Anterior cingulate cortex (tissue), 58 donors: ENCODE measurements at places on chromosomes 7 and 10.

DNA sequence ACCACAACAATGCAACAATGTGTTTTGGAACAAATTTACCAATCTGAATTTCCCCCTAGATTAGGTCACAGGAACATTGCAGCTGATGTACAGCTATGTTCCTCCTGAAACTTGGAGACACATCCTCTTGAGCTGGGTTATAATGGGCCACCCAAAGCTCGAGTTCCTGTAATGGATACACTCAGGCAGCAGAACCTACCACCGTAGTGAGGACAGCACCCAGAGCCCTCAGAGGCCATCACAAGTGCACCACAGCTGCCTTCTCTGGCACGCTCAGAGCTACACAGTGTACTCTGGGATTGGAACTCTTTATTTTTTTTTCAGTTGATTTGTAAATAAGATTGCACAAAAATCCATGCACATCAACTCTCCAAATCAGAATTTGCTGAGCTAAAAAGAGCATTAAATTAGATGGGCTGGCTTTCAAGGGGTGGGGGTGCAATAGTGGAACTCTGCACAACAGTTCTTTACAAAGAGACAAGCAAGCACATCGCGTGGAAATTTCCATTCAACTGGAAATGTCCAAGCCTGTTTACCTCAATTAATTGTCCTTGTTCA is 56.7 kb downstream of the EGFR start:
- no peak for DNase-seq

GRCh38 chr7:77687747-77688144 is 8.5 kb upstream of the RSBN1L start:
- no peak for DNase-seq

DNA sequence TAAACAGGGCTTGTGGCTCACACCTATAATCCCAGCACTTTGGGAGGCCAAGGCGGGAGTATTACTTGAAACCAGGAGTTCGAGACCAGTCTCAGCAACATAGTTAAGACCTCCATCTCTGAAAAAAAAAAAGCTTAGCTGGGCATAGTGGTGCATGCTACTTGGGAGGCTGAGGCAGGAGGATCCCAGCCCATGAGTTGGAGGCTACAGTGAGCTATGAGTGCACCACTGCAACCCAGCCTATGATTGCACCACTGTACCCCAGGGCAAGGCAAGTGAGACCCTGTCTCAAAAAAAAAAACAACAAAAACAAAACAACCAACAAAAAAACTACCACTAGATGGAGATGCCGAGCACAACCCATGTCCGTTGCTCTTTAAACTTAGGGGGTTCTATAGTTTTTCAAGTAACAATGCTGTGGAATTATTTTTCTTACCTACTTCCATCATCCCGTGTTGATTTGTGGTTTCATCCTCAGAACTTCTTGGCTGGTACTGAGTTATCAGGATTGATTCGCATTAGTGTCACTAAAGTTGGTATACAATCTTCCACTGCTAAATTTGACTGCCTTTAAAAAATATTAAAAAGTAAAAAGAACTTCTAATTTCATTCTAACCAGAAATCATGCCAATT is 12.2 kb upstream of the REPIN1 start:
- no peak for DNase-seq

GRCh38 chr10:117217196-117217761 is 20.0 kb downstream of the KCNK18 start:
- no peak for DNase-seq

DNA sequence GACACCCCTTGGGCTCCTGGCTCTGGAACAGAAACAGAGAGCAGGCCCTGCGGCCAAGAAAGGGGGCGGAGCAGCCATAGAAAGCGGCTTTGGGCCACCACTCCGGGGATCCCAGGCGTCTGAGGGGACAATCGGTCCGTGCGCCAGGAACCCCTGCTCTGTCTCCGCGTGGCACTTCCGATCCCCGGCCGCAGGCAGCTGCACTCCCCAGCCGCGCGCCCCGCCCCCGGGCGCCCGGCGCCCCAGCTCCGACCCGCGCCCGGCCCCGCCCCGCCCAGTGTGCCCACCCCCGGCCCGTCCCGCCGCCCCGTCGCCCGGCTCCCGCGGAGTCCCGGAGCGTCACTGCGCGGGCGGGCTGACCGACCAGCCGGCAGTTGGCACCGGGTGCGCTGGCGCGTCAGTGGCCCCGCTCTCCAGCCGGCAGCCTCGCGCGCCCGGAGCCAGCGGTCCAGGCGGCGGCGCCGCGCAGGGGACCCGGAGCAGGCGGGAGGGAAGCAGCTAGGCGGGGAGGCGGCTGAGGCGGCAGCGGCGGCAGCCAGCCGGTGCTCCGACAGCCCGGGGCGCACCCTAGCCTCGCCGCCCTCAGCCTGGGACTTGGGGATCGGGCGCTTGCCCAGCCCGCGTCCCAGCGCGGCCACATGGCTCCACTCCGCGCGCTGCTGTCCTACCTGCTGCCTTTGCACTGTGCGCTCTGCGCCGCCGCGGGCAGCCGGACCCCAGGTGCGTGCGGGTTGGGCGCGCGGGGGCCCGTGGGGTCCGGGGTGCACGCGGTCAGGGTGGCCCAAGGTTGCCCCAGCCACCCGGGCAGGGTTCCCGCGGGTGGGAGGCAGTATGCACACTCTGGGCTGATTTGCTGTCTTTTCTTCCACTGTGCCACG is at the start of gene ADAMTS14:
ADAMTS14 (plus strand) TSS at position 342 of the 878 bp plus-strand sequence; CDS start at position 639, 297 bp downstream.
- peak; percentile 59 for DNase-seq

- DNase-seq, result no peak
These were observed 143.1 kb upstream of the LRRTM3 start for GRCh38 chr10:66782776-66783175.

DNA sequence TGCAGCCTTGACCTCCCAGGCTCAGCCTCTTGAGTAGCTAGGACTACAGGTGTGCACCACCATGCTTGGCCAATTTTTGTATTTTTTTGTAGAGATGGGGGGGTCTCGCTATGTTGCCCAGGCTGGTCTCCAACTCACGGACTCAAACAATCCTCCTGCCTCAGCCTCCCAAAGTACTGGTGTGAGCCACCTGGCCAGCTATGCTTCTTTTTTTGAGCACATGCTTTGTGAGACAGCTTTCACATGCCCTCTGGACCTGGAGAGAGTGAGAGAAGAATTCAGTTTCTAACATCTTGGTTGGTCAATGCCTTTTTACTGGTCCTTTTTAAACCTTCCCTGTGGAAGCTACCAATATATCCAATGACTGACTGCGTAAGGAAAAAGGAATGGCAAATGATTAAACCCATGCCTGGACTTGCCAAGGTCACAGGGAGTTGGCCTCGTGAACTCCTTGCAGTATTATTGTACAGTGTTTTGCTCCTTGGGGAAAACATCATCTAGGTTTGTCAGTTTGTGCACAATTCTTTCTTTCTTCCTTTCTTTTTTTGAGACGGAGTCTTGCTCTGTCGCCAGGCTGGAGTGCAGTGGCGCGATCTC is 6.2 kb upstream of the FOXK1 start:
- no peak for DNase-seq

DNA sequence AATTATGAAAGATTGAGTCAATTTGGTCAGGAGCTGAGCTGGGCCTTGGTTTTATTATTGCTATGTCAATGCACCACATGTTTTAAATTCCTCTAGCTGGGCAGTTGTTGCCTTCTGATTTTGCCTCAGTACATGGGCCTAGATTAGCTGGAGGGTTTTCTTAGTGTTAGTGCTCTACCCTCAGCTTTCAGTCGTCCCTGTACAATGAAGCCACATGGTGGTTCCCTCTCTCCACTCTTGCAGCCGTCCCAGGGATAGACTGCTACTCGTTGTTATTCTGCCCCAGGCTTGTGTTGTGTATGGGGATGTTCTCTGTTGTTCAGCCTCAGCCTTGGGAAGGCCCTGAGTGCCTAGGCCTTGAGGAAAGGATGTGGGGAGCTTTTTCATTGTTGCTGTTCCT is 37.0 kb downstream of the NHLRC2 start:
- DNase-seq, result no peak

DNA sequence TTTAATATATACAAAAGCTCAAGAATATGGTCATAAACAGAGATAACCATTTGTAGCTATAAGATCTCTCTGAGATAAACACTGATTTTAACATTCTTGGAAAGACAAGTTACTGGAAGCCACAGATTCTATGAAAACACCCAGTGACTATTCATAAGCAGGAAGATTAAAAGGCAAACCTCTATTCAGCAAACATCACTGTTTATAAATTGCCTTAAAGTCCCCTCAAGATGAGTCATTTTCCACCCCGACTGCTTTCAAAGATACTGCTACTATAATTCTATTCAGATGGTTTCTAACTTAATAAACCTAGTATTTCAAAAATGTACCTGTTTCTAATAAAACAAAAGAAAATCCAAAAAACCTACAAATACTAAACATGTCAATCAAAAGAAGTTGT is 21.0 kb downstream of the TM9SF3 start:
- no peak for DNase-seq

- no peak for DNase-seq
These were observed 6.0 kb downstream of the IL15RA start for GRCh38 chr10:5971315-5971832.

- DNase-seq, result no peak
These were observed 81.1 kb downstream of the CTTNBP2 start for GRCh38 chr7:117791877-117792780.

GRCh38 chr10:36624551-36625100 is 500.8 kb upstream of the ANKRD30A start:
- DNase-seq, result no peak
